EL (cell line): ENCODE measurements at places on chromosomes 6 and 20.

GRCh38 chr6:87922196-87922946 lies 125.3 kb upstream of the SPACA1 start:
- no peak for DNase-seq

GRCh38 chr6:52416629-52417151 lies 3.5 kb upstream of the EFHC1 start:
- DNase-seq: peak; percentile 70

GRCh38 chr6:45576648-45577624 lies 199.2 kb upstream of the SUPT3H start:
- no peak for DNase-seq

DNA sequence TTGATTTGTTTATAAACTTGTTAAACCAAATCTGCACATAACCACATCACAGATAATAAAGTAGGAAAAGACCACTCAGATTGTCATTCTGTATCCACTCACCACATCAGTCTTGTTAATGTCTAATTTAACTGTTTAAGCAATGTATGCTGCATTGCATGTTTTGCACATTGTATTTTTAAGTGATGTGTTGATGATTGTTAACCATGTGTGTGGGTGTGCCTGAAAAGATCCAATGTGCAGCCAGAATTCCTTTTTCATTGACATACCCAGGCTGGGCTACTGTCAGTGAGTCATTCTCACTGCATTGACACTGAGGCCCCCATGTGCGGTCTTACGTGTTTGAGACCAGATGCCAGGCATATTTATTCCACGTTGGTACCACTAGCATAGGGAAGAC lies 167.3 kb downstream of the TRMT11 start:
- peak; percentile 69 for DNase-seq

- DNase-seq: no peak
Observed at GRCh38 chr6:134341999-134342567, 24.2 kb upstream of the SGK1 start.

GRCh38 chr6:166310634-166311033 lies 2.4 kb upstream of the PRR18 start:
- DNase-seq: no peak

GRCh38 chr20:18533978-18534644 lies 26.4 kb downstream of the SEC23B start:
- no peak for DNase-seq

DNA sequence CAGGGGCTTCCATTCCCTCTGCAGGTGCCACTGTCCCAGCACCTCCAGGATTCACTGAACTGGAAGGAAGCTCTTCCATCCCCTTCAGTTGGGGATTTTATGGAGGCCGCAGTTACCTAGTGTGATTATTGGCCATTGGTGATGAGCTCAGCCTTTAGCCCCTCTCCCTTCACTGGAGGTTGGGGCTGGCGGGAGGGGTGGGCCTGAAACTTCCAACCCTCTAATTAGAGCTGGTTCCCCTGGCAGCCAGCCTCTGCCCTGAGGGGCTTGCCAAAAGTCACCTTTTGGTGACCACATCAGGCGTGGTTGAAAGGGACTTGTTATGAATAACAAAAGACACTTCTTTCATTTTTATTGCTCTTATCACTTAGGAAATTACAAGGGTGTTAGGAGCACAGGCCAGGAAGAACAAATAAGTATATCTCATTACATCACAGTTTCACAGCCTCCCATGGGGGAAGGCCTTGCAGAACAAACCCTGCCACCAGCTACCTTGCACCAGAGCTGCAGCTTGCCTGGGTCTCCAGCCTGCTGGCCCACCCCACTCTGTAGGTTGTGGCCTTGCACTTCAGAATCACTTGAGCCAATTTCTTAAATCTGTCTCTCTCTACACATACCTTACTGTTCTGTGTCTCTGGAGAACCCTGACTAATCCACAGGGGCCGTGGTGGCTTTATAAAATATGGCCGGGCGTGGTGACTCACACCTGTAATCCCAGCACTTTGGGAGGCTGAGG lies 5.0 kb downstream of the PYGB start:
- DNase-seq: no peak
